ENCODE measurements at places on chromosomes 12 and 14.

GRCh38 chr12:57741844-57742738 lies 2.7 kb upstream of the TSPAN31 start:
- peak; percentile 72 for DNase-seq

DNA sequence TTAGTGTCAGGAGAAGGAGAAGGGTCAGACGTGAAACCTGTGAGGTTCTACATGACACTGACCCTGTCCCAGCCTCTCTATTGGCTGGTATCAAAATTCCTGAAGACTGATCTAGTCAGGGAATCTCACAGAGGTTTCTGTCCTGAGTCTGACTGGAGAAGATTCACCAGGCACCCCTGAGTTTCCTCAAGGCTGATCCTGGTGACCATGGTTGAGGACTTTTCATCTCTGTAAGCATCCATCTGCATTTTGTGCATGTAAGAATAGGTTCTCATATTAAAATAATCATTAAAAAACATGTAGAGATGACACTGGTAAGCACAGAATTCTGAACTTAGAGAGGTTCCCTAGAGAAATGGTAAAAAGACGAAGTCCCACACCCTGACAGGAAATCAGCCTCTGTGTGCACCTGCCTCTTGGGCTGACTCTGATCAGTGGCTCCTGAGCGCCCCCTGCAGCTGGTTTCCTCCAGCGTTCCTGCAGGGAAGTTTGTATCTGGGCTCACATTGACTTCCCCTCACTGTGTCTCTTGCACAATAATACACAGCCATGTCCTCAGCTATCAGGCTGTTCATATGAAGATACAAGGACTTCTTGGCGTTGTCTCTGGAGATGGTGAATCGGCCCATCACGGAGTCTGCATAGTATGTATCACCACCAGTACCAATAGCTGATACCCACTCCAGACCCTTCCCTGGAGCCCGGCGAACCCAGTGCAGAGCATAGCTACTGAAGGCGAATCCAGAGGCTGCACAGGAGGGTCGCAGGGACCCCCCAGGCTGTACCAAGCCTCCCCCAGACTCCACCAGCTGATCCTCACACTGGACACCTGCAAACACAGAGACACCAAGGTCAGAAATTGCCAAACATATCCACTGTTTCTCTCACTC lies 991.9 kb downstream of the TMEM121 start:
- no peak for DNase-seq

DNA sequence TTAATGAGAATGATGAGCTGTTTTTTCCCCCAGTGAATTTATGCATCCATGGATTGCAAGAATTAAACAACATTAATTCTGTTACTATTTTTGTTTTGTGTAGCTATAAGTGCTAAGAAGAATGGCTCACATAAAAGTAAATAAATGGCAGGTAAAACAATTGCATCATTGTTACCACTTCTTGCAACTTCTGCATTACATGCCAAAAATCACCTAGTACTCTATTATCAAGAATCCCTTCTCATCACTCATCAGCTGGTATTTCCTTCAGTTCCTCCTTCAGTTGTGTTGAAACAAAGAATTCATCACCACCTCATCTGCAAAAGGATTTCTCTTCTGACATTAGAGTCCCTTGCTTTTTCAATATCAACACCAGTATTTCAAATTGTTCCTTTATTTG lies 773 bp downstream of the A2M start:
- no peak for DNase-seq

- DNase-seq = no peak
These were observed 37.1 kb upstream of the VSX2 start for GRCh38 chr14:74202113-74202512.

- no peak for DNase-seq
These were observed 154.9 kb upstream of the CCND2 start for GRCh38 chr12:4118601-4119156.

DNA sequence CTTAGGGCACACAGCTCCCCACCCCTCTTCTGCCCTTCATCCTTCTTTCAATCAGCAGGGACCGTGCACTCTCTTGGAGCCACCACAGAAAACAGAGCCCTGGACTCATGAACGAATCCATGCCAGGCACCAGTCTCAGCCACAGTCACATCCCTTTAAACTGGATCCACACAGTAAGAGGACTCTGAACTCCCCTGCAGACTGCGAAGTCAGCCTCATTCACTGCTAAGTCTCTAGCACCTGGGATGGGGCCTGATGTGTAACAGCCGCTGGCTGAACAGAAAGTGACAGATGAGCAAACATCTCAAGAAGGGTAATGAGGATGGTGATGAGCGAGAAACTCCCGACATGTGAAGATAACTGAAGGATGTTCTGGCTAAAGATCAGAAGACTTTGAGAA lies 45.8 kb upstream of the IQSEC3 start:
- DNase-seq = no peak

GRCh38 chr12:79842630-79843029 lies 92.3 kb downstream of the PPP1R12A start:
- no peak for DNase-seq

GRCh38 chr12:105330931-105331804 lies 677 bp downstream of the C12orf75 start:
- peak; percentile 39 for DNase-seq

DNA sequence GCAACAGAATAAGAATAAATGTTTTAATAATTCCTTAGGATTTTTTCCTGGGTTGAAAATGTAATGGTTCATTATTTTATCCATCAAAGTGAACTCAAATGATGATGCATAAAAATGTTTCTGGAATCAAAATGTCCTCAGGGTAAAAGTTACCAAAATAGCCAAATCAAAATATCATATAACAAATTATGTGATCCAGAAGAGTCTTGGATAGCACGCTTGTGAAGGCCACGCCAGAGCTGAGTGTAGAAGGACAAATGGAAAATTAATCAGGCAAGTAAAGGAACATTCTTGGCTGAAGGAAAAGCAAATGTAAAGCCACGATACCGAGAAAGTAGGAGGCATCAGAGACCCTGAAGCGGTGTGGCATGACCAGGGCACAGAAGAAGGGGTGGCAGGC lies 169.2 kb downstream of the CAPZA3 start:
- DNase-seq = no peak

DNA sequence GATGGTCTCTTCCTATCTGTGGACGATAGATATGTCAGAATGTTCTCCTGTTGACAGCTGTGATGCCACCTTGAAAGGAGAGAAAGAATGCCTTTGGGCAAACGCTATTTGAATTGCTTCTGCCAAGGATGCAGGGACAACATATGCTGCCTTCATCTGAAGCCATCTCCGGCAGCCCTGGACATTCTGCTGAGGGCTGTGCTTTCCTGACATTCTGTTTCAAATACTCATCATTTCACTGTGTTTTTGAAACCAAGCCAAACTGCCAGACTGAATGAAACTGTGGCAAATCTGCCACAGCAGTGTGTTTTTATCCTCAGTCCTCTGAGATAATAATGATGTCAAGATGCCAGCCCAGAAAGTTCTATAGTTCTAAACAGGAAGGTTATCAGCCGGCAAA lies 85.8 kb upstream of the BCAT1 start:
- no peak for DNase-seq

- DNase-seq = no peak
These were observed 55.1 kb downstream of the CMAS start for GRCh38 chr12:22100958-22101748.

DNA sequence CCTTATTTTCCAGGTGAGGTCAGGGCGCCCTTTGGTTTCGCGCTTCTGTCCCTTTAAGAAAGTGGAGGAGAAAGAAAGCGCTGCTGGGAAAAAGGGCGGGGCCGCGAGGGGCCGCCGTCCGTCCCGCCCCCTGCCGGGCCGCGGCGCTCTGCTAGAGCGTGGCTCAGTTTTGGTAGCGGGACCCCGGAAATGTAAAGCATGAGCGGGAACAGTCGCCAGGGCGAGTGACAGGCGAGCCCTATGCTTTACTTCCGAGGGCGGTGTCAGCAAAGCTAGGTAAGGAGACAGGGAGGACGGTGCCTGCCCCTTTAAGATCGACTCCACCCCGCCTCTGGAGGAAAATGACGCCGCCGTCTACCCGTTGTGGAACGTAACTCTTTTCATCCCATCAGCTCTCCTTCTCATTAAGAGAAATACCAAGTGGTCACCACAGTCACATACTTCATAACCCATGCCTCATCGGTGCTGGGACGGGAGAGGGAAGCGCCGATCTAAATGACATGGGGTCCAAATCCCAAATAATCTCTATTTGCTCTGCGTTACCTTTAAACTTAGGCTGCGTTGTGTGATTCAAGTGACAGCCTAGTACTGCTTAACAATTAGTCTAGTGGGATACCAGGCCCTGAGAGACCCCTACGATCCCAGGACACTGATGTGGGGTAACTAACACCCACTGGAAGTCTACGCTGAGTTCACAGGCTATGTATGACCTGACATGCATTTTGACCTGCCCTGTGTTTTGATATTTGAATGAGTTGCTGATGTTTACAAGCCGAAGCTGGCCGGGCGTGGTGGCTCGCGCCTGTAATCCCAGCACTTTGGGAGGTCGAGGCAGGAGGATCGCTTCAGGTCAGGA lies at the start of gene ETFBKMT:
Gene ETFBKMT (plus strand): TSS at position 602 of the 856 bp plus-strand sequence. CDS start 2,266 bp downstream, outside the sequence.
- DNase-seq = peak; percentile 77

DNA sequence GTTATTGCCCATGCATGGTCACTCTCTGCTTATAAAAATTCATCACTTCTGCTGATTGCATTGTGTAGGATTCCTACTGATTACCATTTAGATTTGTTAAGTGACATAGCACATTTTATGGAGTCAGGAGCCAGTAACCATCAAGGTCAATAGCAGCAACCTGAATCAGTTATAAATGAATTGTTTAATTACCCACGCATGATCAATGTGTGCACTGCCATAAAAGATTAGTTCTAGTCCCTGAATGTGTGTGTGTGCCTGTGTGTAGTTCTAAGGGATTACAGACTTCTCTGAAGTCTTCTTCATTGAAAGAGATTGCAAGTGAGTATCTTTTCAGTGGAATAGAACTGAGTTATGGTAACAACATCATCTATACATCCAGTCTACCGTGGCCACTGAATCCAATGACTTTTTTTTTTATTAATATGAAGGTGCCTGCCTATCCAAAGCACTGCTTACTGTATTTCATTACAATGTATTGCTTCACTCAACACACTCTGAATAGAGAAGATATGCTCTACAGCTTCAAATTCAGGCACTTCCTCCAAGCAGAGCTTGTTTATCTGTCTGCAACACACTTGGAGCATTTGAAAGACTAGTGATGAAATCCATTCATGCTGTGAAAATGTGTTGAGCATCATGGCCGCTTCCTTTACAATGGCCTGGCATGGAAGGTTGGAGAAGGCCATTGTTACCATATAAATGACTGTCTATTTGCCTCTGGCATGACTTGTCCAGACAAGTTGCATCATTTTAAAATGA lies 381.7 kb downstream of the DIO2 start:
- no peak for DNase-seq

DNA sequence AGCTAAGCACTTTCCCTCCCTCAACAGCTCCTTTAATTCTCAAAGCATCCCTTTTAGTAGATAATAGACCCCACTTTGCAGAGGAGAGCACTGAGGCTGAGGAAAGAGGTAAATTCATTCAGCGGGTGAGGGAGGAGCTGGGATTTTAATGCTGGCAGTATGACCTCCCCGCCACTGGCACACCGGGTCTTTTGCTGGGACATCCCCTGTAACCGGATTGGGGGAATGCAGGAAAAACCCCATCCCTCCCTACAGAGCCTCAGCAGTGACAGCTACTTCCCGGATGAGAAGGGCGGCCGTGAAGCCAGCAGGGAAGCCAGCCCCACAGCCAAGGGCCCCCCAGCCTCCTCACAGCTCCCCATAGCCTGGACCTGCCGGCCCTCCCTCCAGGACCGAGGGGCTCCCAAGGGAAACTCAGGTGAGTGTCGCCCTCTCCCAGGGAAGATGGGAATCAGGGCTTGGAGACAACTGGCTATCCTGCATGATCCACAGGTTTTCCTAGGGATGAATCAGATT lies 12.1 kb downstream of the ZBTB39 start:
- no peak for DNase-seq

GRCh38 chr14:58978343-58978742 lies 210.1 kb upstream of the DAAM1 start:
- DNase-seq = no peak

- DNase-seq = no peak
These were observed 42.0 kb downstream of the HECTD4 start for GRCh38 chr12:112340230-112340629.

GRCh38 chr12:124344022-124344421 lies 49.1 kb downstream of the RFLNA start:
- DNase-seq = no peak

DNA sequence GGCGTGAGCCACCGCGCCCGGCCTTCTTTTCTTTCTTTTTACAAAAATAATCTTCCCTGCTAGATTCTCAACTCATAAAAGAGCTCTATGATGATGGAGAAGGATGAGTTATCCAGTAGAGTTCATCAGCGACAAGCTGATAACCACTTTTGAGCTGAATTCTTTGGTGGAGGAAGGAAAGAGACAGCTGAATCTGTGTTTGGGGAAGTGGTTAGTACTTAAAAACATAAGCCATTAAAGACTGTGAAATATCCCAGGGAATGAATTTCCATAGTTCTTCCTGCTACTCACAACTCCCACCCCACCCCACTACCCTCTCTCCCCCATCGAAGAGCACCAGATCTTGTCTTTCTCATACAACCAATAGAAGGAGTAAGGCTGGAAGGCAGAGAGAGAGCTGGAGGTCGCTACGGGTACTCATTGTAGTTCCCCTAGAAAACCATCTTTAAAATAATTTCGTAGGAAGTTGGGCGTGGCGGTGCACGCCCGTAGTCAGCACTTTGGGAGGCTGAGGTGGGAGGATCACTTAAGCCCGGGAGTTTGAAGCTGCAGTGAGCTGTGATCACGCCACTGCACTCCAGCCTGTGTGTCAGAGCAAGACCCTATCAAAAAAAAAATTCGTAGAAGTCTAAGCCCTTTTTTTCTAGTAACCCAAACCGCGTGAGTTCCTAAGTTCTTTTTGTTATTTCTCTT lies 647 bp upstream of the ESPL1 start:
- no peak for DNase-seq

GRCh38 chr12:3107954-3108353 lies 30.8 kb downstream of the TSPAN9 start:
- no peak for DNase-seq

GRCh38 chr12:105083031-105083430 lies 1.2 kb downstream of the ALDH1L2 start:
- no peak for DNase-seq
